ENCODE measurements at places on chromosomes 3 and 15.
A peak's percentile ranks its signal among the peaks of the same experiment; 100 is the strongest.

GRCh38 chr3:61483997-61484396 is 77.4 kb upstream of the PTPRG start:
- H3K4me1 ChIP-seq = no peaks in the 10 kb centered on the region
- H3K27me3 ChIP-seq = no peaks in the 10 kb centered on the region
- H3K4me3 ChIP-seq = no peak overlapping the region
- no peak overlapping the region for H3K27ac ChIP-seq
- no peaks in the 10 kb centered on the region for H3K36me3 ChIP-seq

- no peak overlapping the region for H3K4me3 ChIP-seq
- H3K27ac ChIP-seq = no peak overlapping the region
- H3K27me3 ChIP-seq = no peaks in the 10 kb centered on the region
- H3K4me1 ChIP-seq = no peaks in the 10 kb centered on the region
- no peaks in the 10 kb centered on the region for H3K36me3 ChIP-seq
Measured at GRCh38 chr3:21795921-21796320, 44.9 kb upstream of the ZNF385D start.

- no peaks in the 10 kb centered on the region for H3K4me1 ChIP-seq
- H3K27ac ChIP-seq = no peak overlapping the region
- peak; percentile 1 for DNase-seq
- H3K27me3 ChIP-seq = no peaks in the 10 kb centered on the region
- no peak overlapping the region for H3K4me3 ChIP-seq
Measured at GRCh38 chr3:115040673-115041286, 106.3 kb downstream of the ZBTB20 start.

DNA sequence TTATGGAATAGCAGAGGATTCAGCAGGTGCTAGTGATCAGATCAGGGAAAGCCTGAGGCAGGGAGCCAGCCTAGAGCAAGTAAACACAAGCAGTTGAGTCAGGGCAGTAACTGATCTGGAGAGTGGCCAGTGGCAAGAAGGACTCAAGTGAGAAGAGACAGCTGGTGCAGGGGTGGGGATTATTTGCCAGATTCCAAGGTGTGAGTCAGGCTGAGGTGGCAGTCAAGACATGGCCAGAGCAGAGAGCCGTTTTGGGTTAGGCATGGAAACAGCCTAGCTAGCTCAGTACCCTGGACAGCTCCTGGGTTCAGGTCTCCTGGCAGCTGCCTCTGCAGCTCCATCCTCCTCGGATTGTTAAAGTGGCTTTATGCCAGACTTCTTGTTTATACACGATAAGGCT is 281.9 kb upstream of the ONECUT1 start:
- no peak for DNase-seq
- no peaks in the 10 kb centered on the region for H3K27me3 ChIP-seq
- no peak overlapping the region for H3K4me3 ChIP-seq
- no peak overlapping the region for H3K27ac ChIP-seq

DNA sequence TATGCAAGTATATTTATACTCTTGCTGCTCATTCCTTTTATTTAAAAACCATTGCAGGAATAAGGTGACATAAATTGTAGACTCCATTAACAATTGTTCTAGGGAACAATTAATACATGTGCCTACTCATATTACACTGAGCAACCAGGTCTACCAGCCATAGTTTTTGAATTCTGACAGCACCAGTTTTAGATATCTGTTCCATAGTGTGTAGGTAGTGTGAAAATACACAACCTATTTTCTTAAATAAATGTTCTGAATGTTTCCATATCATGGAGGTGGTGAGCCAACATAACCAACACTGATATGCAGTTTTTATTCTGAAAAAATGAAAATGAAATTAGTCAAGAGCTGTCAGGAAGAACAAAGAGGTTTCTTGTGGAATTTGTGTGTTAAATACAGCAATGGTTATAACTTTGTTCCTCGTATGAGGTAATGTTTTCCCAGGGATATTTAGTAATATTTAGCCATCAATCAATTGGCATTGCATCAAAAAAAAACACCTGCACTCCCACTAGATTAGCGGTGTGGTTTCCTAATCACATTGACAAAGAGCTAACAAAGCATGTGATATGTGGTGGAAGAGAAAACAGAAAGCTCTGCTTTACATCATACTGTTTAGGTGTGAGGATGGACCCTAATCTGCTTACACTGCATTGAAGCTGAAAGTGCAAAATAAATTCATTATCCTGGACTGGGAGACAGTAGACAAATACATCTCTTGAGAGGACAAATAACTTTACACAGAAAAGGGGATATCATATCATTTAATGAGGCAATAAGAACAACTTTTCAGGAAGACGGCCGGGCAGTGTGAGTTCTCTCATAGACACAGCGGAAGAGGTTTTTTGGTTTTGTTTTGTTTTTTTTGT is 369.5 kb upstream of the THBS1 start:
- no peaks in the 10 kb centered on the region for H3K27me3 ChIP-seq
- no peaks in the 10 kb centered on the region for H3K36me3 ChIP-seq
- H3K4me3 ChIP-seq = no peak overlapping the region
- no peak for DNase-seq

- H3K27me3 ChIP-seq = no peaks in the 10 kb centered on the region
- H3K36me3 ChIP-seq = no peaks in the 10 kb centered on the region
- H3K4me3 ChIP-seq = no peak overlapping the region
- DNase-seq = no peak
- H3K4me1 ChIP-seq = no peaks in the 10 kb centered on the region
Measured at GRCh38 chr15:57158997-57159668, 217.2 kb upstream of the CGNL1 start.

DNA sequence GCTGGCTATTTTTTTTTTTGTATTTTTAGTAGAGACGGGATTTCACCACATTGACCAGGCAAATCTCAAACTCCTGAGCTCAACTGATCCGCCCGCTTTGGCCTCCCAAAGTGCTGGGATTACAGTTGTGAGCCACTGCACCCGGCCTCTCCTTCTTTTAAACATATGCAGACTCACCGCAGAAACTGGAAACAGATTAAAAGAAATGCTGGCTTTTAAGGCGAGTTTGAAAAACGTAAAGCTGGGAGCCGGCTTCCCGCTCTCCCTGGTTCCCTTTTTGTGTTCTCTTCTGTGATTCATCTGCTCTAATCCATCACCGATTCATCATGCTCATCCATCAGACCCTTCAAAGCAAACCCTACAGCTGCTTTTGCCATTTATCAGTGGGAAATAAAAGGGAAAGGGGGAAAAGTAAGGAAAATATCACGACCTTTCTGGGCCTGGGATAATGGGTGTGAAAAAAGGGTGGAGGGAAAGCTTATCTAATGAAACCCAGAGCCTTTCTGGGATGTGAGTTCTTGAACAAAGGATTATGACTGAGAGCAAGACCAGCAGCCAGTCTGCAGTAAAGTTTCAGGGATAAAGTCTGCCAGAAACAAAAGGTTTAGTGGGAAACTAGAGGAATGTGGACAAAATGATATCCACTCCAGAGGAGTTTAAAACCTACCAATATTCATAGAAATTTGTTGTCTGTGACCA is 92.3 kb upstream of the LRIG1 start:
- H3K4me1 ChIP-seq = no peaks in the 10 kb centered on the region
- H3K36me3 ChIP-seq = no peaks in the 10 kb centered on the region
- H3K27me3 ChIP-seq = peaks cover 9% of the 10 kb centered on the region
- no peak for DNase-seq
- H3K27ac ChIP-seq = no peak overlapping the region

GRCh38 chr15:89912674-89913396 is at the start of gene ARPIN:
TSS of gene ARPIN (minus strand) at chr15:89912952. CDS start at chr15:89912835, 117 bp downstream.
- H3K27ac ChIP-seq = no peak within 1 kb of the TSS
- no peak within 1 kb of the TSS for H3K4me3 ChIP-seq
- H3K36me3 ChIP-seq = no peaks in the 10 kb centered on the region
- DNase-seq = no peak
- no peaks in the 10 kb centered on the region for H3K4me1 ChIP-seq
- H3K27me3 ChIP-seq = peaks cover 7% of the 10 kb centered on the region

- H3K4me3 ChIP-seq = no peak overlapping the region
- no peaks in the 10 kb centered on the region for H3K36me3 ChIP-seq
- no peaks in the 10 kb centered on the region for H3K4me1 ChIP-seq
- no peaks in the 10 kb centered on the region for H3K27me3 ChIP-seq
- no peak overlapping the region for H3K27ac ChIP-seq
- no peak for DNase-seq
Measured at GRCh38 chr3:175941352-175941751, 1082.2 kb downstream of the NAALADL2 start.

DNA sequence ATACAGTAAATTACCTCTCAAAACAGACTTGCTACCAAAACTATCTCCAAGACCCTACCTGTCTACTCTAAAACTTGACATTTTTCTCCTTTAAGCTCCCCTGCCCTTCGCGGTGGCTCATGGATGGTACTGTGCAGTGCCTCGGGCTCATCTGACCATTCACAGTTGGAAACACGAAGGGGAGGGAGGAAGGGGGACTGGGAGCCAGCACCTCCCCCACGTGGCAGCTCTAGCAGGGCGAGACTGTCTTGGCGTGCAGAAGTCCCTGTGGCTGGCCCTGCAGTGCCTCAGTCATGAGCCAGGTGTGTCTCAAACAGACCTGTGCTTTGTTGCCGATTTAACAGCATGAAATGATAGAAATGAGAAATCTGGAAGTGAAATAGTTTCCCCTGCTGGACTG is 372.0 kb downstream of the GABRG3 start:
- DNase-seq = no peak
- no peaks in the 10 kb centered on the region for H3K4me1 ChIP-seq
- H3K4me3 ChIP-seq = no peak overlapping the region

DNA sequence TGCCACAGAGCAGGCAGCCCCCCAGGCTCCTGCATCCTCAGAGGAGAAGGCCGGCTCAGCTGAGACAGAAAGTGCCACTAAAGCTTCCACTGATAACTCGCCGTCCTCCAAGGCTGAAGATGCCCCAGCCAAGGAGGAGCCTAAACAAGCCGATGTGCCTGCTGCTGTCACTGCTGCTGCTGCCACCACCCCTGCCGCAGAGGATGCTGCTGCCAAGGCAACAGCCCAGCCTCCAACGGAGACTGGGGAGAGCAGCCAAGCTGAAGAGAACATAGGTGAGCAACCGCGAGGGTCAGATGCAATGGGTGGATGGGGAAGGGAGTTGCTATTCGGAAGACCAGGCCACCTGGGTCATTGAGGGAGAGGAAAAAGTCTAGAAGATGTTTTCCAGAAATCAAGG is 53.0 kb downstream of the GAP43 start:
- no peaks in the 10 kb centered on the region for H3K27me3 ChIP-seq
- no peak overlapping the region for H3K4me3 ChIP-seq
- no peak overlapping the region for H3K27ac ChIP-seq
- no peaks in the 10 kb centered on the region for H3K36me3 ChIP-seq
- H3K4me1 ChIP-seq = no peaks in the 10 kb centered on the region

DNA sequence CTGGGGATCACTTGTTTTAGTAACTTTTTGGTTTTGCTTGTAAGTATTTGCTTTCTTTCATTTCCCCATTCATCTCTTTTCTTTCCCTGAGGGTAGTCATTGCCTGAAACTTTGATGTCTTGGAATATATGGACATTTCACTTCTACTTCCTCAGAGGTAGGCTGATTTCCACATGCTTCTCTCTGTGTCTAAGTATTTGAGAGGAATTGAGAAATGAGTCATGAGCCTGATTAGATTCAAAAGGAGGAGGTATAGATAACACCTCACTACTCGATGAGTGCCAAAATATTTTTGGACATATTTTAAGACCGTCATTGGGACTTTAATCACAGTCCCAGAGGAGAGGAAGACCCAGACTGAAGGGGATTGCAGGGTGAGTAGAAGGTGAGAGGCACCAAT is 480.1 kb upstream of the SGO1 start:
- H3K36me3 ChIP-seq = no peaks in the 10 kb centered on the region
- H3K4me3 ChIP-seq = no peak overlapping the region
- no peaks in the 10 kb centered on the region for H3K27me3 ChIP-seq
- no peak overlapping the region for H3K27ac ChIP-seq
- no peaks in the 10 kb centered on the region for H3K4me1 ChIP-seq

- H3K4me1 ChIP-seq = no peaks in the 10 kb centered on the region
- DNase-seq = no peak
- no peak overlapping the region for H3K27ac ChIP-seq
- H3K36me3 ChIP-seq = no peaks in the 10 kb centered on the region
- H3K4me3 ChIP-seq = no peak overlapping the region
Measured at GRCh38 chr3:102745881-102746280, 311.1 kb downstream of the ZPLD1 start.

DNA sequence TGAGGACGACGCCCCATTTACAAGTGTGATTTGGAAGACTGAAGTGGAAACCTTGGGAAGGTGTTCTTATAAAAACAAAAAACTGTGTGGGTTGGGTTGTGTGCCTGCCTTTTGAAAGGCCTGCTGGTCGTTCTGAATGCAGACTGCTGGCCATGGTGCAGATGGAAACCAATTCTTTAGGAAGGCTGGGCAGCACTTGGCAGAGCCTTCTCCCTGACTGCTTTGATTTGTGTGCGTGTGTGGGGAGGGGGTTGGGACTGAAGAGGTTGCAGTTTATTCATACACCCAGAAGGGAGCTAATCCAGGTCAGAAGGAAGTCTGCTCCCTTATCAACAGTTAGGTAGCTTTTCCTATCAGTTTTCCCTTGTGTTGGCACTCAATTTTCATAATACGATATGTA is 288.7 kb downstream of the SOX2 start:
- no peaks in the 10 kb centered on the region for H3K36me3 ChIP-seq
- no peaks in the 10 kb centered on the region for H3K27me3 ChIP-seq
- H3K4me1 ChIP-seq = no peaks in the 10 kb centered on the region
- H3K27ac ChIP-seq = no peak overlapping the region
- no peak overlapping the region for H3K4me3 ChIP-seq

DNA sequence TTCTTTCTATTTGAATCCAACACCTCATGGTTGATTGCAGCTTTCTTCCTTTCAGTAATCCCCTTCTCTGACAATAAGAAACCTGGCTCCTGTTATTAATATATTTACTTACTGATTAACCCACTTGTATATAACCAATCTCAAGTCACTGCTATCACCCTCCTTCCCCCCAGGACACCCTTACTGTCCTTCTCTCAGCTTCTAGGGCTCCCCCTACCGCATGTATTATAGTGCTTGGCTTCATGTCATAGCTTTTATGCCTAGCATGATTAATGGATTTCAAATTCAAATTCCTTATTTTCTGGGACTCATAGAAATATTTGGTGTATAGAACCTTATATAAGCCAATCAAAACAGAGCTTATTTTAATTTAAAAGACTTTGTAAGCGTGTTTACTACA is 75.7 kb upstream of the BNIP2 start:
- H3K36me3 ChIP-seq = no peaks in the 10 kb centered on the region
- DNase-seq = no peak
- no peak overlapping the region for H3K4me3 ChIP-seq
- no peaks in the 10 kb centered on the region for H3K27me3 ChIP-seq
